ENCODE measurements at places on chromosomes 11 and 22.

DNA sequence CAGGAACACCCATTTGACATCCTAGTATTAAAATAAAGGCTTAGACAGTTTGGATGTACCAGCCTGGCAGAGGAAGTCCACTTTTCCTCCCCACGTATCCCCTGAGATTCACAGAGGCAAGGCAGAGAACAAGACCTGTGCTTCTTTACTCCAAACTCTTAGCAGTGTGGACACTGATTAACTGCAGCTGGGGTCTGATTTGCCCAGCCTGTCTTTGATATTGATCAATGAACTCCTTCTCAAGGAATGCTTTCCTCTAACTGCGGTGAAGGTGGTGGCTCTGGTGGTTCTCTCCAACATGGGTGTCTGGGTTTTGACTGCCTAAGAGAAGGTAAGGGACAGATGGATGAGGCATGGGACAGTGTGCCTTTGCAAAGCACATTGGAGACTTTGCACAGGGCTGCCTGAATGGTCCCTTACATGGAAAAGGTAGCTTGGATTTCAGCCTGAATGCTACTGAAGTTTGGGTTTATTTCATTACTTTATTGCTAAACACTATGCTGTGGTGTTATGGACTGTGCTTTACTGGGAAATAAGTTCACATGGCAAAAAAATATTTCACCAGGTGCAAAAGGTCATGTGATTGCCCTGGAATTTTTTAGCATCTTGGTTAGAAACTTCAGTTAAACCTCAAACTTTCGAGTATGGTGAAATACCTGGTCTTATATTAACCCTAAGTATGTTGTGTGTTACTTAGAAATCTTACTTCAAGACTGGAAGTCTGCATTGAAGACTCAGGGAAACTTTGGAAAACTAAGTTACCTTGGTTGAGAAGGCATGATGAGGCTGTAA lies 1.8 kb downstream of the GAS2 start:
- no peak for DNase-seq

- no peak for DNase-seq
Measured at GRCh38 chr11:95883381-95883780, 40.5 kb downstream of the MTMR2 start.

GRCh38 chr11:90855531-90855930 lies 632.7 kb upstream of the CHORDC1 start:
- no peak for DNase-seq

DNA sequence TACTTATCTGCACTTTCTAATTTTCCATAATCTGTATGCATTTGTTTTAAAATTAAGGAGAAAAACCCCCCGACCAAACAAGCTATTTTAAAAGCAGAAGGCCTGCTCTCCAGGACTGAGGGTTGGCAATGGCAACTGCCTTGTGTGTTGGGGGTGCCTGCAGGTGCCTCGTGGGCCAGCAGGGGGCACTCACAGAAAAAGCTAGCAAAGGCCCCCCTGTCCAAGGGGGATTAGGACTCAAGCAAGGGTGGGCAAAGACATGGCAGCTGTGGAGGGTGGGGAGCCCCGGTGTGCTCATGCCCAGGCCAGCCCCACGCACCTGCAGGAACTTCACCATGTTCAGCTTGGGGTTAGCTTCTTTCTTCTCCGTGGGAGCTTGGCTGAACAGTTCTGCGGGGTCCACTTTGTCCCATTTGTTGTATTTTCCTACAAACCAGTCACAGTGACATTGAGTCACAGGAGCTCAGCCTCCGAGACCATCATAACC lies 10.3 kb downstream of the TOP3B start:
- DNase-seq, result no peak

DNA sequence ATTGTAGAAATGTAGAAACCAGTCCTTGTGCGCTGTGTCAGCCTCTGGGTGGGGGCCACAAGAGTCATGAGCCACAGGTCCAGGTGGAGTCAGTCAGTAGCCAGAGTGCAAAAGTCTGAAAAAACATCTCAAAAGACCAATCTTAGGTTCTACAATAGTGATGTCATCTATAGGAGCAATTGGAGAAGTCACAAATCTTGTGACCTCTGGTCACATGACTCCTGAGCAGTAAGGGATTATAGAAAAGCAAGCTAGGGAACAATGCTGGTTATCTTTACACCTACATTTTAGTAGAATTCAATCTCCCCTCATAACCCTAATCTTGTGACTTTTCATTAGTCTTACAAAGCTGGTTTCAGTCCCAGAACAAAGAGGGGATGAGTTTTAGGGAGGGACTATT lies 82.7 kb downstream of the CCDC83 start:
- no peak for DNase-seq

Measured in NCI-H187 treated with DMSO at 0.1 percent for 48 hours (cell line).